ENCODE measurements at places on chromosomes 12 and 14.

DNA sequence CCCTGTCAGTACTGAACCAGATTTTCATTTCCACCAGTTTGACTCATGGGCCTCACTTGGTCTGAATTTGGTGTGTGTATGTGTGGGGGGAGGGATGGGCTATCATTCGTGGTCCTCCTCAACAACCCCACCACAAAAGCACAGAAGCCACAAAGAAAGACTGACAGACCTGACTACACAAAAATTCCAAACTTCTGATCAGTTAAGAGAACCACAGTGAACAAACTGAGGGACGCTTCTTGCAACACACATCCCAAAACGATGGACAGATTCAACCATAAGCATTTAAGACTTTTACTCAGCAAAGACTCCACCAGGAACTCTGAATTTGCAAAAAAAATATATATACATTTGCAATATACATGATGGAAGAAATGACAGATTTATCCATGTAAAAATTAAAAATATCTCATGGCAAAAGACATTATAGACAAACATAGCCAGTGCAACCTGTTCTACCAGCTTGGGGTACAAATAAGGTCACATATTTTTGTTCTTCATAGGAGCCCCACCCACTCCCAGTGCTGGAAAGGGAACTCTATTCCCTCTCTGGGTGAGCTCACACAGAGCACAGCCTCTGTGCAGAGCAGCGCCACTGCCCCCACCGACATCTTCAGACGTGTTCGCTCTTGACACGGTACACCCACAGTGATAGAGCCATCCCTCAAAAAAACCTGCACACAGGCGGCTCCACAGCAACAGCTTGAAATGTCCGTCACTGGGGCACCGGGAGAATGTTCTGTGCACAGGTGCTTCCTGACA is 49.7 kb downstream of the JAG2 start:
- DNase-seq, result no peak

DNA sequence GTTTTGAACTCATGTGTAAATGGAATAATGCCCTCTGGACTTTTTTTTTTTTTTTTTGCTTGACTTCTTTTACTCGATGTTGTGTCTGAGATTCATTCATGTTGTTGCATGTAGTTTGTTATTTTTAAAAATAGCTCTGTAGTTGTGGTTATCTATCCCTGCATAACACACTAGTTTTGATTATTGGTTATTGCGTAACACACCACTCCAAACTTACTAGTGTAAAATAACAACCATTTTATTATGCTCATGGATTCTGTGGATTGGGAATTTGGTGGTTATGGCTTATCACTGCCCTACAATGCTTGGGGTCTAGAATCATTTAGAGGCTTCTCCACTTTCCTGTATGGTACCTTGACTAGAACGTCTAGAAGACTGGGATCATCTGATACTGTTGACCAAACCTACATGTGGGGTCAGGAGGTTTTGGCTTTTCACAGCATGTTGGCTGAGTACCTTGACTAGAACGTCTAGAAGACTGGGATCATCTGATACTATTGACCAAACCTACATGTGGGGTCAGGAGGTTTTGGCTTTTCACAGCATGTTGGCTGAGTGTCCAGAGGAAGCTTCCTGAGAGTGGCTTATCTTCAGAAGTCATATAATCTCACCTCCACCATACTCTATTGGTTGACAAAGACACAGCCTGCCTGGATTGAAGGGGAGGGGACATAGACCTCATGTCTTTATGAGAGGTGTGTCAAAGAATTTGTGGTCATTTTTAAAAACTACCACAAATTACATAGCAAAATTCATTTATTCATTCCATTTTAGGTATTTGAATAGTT is 11.6 kb downstream of the VRK1 start:
- DNase-seq, result no peak

GRCh38 chr12:53989227-53990113 is 4.5 kb downstream of the HOXC10 start:
- DNase-seq, result no peak

GRCh38 chr12:124646385-124647230 is 79.2 kb upstream of the NCOR2 start:
- peak; percentile 76 for DNase-seq

GRCh38 chr12:92503029-92503931 is 199.5 kb upstream of the PLEKHG7 start:
- DNase-seq, result no peak

- no peak for DNase-seq
Observed at GRCh38 chr14:37284760-37285159, 87.0 kb downstream of the MIPOL1 start.

DNA sequence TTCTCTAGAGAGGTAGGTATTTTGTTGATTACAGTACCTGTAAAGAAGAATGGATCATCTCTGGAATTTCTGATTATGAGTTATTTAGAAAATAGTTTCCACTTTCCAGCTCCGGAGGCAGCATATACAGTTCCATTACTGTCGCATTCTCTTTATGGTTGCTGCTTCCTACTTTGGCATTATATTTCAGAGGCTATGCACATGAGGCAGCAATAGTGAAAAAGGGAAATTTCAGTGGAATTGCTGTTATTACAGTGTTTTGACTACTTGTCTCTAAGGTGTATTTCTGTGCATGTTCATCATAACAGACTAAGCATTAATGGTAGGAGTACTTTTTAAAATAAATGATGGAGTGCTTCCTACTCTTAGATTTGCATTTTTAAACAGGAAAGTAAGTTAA is 10.2 kb downstream of the GNG2 start:
- DNase-seq, result no peak

DNA sequence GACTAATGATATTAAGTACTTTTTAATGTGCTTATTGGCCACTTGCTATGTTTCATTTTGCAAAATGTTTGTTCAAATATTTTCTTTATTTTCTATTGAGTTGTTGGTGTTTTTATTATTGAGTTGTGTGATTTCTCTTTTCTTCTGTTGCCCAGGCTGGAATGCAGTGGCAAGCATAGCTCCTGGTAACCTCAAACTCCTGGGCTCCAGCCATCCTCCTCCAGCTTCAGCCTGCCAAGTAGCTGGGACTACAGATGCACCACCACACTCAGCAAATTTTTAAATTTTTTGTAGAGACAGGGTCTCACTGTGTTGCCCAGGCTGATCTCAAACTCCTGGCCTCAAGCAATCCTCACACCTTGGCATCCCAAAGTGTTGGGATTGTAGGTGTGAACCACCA is 199.2 kb downstream of the NOVA1 start:
- no peak for DNase-seq

DNA sequence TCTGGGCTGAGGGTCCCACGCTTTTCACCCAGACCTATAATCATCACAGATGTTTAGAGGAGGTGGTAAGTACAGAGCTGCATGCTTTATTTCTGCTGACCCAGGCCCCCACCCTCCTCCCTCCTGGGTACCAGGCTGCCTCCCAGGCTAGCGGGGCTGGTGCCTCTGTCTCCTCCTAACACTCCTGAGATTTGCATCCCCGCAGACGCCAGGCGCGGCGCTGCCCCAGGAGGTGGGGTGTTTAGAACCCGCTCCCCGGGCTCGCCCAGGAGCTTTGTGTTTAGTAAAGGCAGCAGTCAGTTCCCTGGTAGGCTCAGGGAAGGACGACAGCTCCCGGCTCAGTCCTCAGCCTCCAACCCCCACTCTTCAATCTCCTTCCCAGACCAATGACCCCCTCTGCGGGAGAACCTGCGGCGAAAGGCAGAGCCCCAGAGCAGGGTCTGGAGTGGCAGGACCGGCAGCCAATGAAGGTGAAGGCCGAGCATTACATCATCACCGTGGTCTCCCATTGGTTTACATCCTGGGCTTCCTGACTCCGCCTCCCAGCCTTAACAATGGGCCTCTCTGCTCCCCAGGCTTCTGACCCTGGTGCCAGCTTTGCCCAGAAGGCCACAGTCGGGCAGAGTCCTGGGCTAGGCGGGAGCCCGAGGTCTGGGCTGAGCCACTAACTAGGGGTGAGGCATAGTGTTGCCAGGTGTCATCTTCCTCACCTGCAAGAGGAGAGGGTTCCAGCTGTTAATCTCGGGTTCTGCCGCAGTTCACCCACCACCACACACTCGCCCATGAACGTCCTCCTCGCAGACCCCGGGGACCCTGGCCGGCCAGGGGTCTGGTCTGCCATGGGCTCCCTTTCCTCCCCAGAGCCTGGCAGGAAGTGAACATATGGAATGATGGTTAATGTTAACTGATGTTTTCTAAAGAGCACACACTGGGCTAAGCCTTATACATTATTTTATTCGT is 57.5 kb downstream of the CALM1 start:
- peak; percentile 39 for DNase-seq

DNA sequence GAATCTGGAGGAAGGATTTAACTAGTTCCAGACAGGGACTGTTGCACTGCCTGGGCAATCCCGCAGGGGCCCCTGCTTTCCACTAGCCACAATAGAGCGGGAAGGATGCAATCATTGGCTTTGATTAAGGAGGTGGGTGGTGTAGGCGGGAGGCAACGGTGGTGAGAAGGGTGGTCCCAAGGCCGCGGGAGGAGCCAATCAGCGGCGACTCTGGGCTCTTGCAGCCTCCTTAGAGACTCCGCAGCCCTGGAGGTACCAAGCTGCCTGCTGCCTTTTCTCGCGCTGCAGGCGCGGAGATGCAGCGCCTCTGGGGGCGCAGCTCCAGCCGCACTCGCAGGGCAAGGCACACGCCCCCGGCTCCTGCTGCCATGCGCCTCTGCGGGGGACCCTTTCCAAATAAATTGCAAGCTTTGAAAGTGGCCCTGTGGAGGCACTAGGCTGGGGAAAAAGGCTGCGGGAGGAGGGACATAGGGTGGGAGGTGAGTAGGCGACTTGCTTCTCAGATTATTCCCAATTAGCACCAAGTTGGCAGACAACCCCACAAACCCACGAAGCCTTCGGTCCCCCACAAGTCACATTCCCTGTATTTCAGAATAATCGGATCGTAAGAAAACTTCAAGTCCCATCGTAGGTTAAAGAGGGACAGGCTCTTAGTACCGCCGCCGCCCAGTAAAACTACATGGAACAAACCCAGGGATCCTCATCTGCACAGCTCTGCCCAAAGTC is 858 bp upstream of the KCNA1 start:
- peak; percentile 38 for DNase-seq

- no peak for DNase-seq
Observed at GRCh38 chr14:103662029-103662428, 33.0 kb downstream of the KLC1 start.

Data from activated T-cell treated with anti-CD3 and anti-CD28 coated beads, Interleukin-2, amount 50 U/mL, for 48 hours (primary cell).